ENCODE measurements at places on chromosomes 5 and 9.

- DNase-seq = no peak
Measured at GRCh38 chr5:40385544-40385943, 294.2 kb upstream of the PTGER4 start.

- no peak for DNase-seq
Measured at GRCh38 chr5:40321514-40321913, 358.2 kb upstream of the PTGER4 start.

- no peak for DNase-seq
Measured at GRCh38 chr9:119091074-119091473, 278.2 kb downstream of the BRINP1 start.

DNA sequence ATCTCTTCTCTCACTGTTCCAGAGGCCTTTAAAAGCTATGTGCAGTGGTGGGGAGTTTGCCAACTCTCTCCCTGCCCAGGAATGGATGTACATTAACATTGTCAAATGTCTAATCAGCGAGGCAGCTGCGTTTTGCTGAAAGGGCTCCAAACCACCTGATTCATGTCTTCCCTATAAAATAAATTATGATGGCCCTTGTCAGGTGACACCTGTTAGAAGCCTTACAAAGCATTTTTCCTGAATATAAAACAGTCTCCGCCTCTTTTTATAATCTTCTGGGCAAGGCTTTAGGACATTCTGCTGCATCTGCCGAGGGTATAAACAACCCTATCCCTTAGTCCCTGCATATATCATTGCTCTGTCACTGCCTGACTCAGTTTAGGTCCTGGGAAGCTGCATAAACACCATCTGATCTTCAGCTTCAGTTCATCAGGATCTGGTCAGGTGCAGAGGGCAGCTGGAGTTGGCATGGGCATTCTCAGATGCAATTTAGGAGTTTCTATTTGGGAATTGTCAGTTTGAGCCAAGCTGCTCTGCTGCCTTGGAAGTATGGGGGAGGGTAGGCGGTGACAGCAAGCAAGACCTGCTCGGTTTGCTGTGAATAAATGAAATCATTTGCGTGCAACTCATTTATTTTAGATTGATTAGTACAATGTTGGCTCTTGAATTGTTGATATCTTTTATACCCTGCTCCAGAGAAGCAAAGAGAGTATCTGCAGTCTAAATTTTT, 103.5 kb downstream of the ACER2 start:
- no peak for DNase-seq

GRCh38 chr5:143653766-143654282, 158.1 kb upstream of the HMHB1 start:
- no peak for DNase-seq

- no peak for DNase-seq
Measured at GRCh38 chr5:76705574-76705973, 10.4 kb upstream of the F2R start.

GRCh38 chr5:6387970-6388369, 9.6 kb upstream of the MED10 start:
- DNase-seq = no peak

DNA sequence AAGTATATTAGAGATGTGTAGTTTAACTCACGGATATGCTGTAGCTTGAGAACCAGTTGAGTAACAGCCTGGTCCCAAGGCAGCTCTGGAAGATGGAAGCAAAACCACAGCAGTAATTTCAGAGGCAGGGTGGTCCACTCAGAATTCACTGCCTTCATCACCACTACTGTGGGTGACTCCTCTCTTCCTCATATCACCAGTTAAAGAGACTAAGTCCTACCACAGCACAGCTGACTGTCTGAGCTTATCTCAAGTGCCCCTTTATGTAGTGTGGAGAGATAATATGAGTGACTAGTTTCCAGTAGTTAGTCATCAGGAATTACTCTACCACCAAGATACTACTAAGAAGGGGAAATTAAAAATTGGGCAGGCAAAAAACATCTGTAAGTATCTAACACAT, 1571.2 kb upstream of the C9orf72 start:
- no peak for DNase-seq

- no peak for DNase-seq
Measured at GRCh38 chr5:110112348-110112747, 422.6 kb downstream of the MAN2A1 start.

DNA sequence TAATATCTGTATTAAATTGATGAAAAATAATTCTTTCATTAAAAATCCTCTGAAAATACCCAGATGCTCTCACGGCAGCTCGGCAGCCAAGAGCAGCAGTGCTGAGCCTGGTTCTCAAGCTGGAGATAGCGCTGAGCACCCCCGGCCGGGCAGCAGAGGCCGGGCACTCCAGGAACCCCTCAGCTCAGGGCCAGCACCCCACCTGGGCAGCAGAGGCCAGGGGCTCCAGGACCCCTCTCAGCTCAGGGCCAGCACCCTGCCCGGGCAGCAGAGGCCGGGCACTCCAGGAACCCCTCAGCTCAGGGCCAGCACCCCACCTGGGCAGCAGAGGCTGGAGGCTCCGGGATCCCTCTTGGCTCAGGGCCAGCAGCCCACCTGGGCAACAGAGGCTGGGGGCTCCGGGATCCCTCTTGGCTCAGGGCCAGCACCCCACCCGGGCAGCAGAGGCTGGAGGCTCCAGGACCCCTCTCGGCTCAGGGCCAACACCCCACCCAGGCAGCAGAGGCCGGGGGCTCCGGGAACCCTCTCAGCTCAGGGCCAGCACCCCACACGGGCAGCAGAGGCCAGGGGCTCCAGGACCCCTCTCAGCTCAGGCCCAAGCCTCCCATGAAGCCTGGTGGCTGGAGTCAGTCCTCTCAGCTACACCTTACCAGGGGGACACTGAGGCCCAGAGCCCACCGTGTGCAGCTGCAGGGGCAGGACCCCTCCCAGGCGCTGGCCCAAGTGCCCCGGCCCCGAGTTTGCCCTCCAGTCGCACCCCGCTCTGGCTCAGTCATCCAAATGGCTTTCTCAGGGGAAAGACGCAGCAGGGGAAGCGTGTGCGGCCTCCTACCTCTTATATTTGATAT, 21.7 kb downstream of the CLPTM1L start:
- DNase-seq = no peak

GRCh38 chr5:59055745-59056448, 473.0 kb downstream of the RAB3C start:
- no peak for DNase-seq

DNA sequence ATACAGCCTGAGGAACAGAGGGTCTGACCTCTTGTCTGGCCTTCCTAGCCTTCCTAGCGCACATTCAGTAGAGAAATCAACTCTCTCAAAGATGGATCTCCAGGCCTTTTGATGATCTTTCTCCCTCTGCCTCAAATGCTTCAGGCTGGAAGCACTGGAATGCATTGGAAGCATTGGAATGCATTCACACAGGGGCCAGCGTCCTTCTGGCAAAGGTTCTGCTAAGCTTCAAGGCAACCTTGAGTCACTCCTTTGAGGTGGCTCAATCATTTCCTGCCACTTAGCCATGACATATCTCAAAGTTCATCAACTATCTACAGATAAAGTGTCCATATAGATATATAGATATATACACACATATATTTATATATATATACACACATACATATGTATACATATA, 42.9 kb downstream of the OR2K2 start:
- DNase-seq = no peak

DNA sequence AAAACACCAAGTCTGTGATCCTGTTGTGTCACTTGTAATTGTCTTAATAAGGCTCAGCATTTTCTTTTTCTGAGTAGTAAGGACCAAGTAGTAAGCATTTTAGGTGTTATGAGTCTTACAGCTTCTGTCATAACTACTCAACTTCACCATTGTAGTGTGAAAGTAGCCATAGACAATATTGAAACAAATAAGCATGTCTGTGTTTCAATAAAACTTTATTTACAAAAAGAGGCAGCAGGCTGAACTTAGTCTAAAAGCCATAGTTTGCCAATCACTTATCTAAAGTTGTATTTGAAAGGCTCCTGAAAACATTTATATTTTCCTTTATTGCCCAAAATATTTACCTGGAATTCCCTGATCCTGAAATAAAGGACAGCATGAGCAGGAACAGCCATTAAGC, 796.1 kb downstream of the CDH12 start:
- no peak for DNase-seq

DNA sequence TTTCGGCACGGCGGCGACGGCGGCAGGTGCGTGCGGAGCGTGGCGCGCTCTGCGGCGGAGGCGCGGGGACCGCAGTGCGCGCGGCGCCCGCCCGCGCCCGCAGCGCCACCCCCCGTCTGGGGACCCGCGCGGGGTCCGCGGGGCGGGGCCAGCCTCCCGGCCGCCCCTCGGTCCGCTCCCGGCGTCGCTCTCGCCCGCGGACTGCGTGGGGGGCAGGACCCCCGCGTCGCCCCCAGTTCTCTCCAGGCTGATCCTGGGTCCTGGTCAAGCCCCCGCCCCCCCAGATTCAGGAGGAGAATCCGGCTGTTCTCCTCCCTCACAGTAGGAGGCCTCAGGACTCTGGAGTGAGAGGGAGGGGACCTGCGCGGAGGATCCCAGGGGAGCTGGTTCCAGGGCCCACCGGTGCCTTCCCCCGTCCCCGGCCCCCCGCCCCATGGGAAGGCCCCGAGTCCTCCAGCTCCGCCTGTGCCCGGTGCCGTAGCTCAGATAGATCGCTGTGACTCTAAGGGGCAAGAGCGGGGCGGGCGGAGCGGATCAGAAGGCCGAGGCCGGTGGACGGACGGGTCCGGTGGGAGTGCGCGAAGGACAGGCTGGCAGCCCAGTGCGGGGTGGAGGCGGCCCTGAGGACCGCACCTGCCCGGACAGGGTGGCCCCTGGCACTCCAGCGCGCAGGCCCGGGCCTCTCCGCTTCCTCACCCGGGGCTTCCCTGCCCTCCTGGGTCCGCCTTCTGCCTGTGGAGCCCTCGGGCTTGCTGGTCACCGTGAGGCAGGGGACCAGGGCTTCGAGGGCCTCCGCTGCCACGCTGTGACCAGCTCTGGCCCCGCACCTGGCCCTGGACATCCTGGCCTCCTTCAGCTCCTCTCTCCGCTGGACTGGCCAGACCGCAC, at the start of gene RNF208:
Gene RNF208 (minus strand): TSS at position 51 of the 888 bp plus-strand sequence. CDS start 1,028 bp downstream, outside the sequence.
- no peak for DNase-seq

DNA sequence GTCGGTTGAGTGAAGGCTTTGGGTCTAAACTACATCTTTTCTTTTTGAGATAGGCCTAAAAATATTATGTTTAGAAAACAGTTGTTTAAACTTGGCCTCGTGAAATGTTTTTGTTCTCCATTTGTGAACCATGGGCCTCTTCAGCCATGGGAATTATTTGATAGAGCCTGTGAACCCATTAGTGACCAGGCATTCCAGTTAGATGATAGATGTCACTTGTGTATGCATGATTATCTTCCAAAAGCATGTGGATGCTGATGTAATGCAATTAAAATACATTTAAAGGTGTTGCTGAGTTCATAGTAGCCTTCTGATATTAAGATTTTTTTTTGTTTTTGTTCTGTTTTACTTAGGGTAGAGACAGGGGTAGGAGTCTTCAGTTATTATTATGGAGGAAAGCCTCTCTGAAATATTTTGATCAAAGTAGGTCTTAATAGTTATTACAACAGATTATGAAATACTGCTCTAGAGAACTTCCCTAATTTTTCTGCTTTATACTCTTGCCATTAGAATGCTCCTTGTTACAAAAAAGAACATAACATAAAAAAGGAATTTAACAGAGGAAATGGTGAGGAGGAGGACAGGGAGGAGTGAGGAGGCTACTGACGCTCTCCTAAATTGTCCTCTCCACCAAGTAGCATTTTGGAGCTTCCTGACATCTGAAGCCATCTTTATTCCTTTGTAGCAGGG, 32.9 kb downstream of the CPEB4 start:
- no peak for DNase-seq

DNA sequence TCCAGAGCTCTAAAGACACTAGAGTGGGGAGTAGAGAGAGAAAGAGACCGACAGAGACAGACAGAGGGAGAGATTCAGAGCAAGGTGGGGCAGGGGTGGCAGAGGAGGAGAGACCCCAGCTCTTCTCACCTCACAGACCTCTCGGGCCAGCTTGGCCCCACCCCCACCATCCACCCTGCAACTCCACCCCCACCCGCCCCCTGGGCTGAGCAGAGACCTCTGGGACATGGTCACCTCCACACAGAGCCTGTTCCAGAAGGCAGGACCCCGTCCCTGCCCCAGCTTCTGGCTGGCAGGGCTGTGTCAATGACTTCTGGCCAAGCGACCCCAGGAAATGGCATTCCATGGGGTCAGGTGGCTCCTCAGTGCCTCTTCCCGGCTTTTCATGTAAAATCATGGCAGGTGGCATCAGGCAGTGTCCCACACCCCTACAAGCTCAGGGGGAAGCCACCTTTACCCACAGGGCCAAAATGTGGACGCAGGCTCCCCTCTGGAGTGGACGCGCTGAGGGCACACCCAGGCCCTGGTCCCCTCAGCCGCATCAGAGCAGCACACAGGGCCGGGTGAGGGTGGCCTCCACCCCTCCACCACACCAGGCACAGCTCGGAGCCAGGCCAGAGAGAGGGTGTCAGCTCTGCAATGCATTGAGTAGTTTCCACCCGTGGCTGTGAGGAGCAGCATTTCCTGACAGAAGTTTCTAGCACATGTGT, 131.2 kb upstream of the LPCAT1 start:
- DNase-seq = no peak

GRCh38 chr5:120507800-120508463, 43.8 kb downstream of the PRR16 start:
- no peak for DNase-seq

- no peak for DNase-seq
Measured at GRCh38 chr5:7816535-7816901, 34.4 kb downstream of the CFAP90 start.

- DNase-seq = no peak
Measured at GRCh38 chr5:91111473-91112238, 271.5 kb downstream of the ARRDC3 start.

DNA sequence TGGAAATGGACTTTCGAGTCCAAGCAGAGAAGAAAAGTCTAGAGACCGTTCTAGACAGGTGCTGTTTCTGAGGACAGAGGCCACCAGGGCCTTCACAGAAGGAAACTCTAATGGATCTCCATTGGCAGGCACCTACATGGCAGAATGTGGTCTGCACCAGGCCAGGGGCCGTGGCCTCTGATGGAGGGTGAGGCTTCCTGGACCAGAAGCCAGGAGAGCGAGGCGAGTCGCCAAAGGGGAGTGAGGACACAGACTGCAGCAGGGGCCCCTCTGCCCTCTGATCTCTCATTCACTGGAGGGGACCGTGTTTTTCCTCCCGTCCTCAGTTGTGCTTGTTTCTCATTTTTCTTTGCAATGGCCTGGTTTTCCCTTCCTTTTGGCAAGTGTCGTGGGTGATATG, 41.1 kb downstream of the ALG2 start:
- no peak for DNase-seq

DNA sequence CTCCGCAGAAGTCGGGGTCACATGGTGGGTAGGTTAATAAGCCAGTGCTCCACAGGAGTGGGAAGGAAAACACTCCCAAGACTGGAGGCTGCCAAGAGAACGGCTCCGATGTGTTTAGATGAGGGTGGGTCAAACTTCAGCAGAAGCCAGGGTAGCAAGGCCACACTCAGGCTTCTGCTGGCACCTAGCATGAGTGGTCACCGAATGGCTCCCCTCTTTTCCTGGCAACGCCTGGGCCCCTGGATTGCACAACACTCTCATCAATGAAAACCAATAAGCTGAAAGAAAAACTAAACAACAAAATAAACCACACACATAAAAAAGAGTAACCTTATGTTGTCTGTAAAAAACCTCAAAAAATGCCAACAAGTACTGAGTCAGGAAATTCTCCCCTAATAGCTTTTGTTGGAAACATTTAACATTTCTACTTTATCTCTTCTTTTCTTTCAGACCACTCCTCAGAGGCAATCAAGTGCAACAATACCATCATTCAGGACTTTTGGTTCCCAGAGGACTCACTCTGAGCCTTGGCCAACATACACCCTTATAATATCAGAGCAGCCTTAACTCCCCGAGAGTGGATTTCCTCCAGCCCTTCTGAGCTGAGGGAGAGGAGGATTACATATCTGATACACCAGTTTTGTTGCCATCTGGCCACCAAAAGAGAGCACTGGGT, 279.9 kb downstream of the ENC1 start:
- DNase-seq = no peak

- no peak for DNase-seq
Measured at GRCh38 chr9:136826188-136826541, 16.1 kb upstream of the AJM1 start.

All from renal cortex interstitium (tissue), 15 donors.